Esophagus muscularis mucosa (tissue), 4 donors: ENCODE measurements at places on chromosomes 13 and 19. TPM values are rescaled to one million over a fixed set of nuclear protein-coding genes. Genes with fewer than 3 reads are reported as not detected.

- DNase-seq, result no peak
These were observed 136.4 kb upstream of the PCDH9 start for GRCh38 chr13:67366533-67366932.

- DNase-seq, result no peak
These were observed 389.8 kb downstream of the TBC1D4 start for GRCh38 chr13:75092143-75092542.

DNA sequence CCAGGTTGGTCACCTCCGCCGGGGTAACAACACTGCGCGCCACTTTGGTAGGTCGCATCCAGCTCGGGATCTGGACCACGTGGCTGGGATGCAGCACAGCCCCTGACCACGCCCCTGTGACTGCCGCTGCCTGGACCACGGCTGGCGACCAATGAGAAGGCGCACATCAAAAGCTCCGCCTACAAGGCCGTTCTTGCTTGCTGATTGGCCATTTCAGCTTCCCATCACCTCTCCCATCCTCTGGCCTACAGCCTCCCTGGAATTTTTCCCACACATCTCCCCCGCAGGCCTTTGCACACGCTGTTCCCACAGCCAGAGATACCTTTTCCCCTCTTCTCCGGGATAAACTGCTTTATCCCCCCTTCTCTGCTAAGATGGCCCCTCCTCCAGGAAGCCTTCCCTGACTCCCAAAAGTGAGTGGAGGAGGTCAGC, 12.5 kb upstream of the MAP1S start:
- DNase-seq, result no peak

- no peak for DNase-seq
These were observed 363.1 kb downstream of the FGF14 start for GRCh38 chr13:102038787-102039186.

GRCh38 chr13:107170270-107170931, 602.5 kb upstream of the ARGLU1 start:
- no peak for DNase-seq

Gene TGFBR3L
- 5.4 TPM for total RNA-seq

Gene CXCL17
- total RNA-seq, result not detected

Gene SERPINE3
- not detected for total RNA-seq

Gene IGFL1
- not detected for total RNA-seq
